ENCODE measurements at places on chromosomes 13 and 19.

DNA sequence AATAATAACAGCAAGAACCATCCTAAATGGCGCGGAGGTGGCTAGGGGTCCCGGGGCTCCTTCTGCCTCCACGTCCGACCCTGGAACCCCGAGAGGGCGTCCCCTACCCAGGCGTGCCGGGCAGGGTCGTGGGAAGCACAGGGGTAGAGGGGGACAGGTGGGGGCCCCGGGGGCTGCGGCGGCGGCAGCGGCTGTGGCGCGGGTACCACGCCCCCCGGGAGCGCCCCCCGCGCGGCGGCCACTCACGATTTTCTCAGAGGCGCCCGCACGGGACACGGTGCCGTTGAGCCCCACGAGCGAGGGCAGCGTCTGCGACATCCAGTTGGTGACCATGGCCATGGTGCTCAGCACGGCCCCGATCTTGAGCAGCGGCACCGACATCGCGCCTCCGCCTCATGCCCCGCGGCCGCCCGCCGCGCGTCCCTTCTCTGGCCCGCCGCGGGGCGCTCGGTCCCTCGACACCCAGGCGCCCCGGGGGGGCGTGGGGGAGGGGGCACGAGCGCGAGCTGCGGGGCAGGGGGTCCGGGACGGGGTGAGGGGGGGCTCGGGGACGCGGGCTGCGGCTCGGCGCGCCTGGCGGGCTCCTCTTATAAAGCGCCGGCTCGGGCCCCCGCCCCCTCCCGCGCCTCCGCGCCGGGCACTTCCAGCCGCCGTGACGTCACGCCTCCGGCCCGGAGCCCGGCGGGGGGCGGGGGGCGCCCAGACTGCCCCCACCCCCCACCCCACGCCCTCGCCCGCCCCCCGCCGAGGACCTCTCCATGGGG, 22.9 kb downstream of the OLFM2 start:
- DNase-seq = no peak

DNA sequence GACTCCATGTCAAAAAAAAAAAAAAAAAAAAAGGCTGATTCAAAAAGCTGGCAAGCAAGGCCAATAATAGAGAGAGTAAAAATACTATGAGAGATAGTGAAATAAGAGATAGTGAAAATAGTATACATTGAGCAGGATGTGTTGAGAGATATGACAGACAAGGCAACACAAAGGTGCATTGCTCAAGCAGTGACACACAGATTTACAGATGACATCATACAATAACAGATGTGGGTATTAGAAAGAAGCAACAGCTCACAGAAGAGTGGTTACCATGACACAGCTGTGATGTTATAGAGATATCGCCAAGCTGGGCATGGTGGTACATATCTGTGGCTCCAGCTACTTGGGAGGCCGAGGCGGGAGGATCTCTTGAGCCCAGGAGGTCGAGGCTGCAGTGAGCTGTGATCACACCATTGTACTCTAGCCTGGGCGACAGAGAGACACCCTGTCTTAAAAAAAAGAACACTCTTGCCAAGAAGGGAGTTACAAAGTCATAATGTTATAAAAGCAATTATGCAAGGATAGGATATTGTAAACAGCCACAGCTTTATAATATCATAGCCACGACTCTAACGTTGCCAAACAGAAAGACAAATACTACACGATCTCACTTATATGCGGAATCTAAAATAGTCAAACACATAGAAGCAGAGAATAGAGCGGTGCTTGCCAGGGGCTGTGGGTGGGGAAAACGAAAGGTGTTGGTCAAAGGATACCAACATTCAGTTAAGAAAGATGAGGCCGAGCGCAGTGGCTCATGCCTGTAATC, 10.3 kb downstream of the TNFSF9 start:
- no peak for DNase-seq

- no peak for DNase-seq
These were observed 13.3 kb downstream of the ZNF787 start for GRCh38 chr19:56107626-56108351.

DNA sequence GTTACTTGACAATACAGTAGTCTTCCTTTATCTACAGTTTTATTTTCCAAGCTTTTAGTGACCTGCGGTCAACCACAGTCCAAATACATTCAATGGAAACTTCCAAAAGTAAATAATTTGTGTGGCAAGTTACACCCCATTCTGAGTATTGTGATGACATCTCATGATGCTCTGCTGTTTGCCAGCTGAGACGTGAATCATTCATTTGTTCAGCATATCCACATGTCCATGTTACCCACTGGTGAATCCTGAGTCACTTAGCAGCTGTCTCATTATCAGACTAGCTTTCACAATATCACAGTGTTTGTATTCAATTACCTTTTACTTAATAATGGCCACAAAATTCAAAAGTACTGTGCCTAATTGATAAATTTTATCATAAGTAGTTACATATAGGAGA, 179.8 kb downstream of the PRR20E start:
- DNase-seq = no peak

GRCh38 chr13:79995334-79995733, 345.6 kb downstream of the SPRY2 start:
- DNase-seq = no peak

GRCh38 chr13:24629320-24629719, 50.9 kb upstream of the ATP12A start:
- no peak for DNase-seq

DNA sequence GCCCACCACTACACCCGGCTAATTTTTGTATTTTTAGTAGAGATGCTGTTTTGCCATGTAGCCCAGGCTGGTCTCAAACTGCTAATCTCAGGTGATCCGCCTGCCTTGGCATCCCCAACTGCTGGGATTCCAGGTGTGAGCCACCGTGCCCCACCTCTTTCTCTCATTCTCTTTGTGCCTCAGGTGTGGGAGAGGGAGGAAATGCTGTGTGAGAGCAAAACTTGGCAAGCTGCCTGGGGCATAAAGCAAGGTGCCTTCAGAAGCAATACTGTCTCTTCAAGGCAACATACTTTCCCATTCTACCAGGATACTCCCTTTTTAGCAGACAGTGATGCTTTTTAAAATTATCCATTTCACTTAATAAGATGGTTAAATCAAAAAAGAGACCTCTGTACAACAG, 53.2 kb upstream of the RFC3 start:
- DNase-seq = no peak

- DNase-seq = no peak
These were observed 679 bp upstream of the CDADC1 start for GRCh38 chr13:49246850-49247642.

GRCh38 chr19:46088101-46088500, 36.4 kb downstream of the IGFL3 start:
- DNase-seq = no peak

DNA sequence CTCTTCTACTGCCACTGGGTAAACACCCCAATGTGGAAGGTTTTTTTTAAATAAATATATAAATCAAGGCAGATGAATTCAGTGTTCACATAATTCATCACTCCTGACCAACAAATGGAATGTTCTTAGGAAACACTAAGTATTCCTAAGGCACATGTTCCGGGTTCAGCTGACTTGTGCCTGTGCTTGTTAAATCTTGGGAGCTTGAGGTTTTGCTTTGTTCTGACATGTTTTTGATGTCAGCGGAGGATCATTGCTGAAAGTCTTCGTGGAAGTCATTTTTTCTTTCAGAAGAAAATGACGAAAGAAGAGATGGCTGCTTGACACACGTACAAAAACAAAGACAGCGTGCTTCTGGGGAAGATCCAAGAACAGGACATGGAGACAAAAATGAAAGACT, 185.8 kb downstream of the MZT1 start:
- no peak for DNase-seq

DNA sequence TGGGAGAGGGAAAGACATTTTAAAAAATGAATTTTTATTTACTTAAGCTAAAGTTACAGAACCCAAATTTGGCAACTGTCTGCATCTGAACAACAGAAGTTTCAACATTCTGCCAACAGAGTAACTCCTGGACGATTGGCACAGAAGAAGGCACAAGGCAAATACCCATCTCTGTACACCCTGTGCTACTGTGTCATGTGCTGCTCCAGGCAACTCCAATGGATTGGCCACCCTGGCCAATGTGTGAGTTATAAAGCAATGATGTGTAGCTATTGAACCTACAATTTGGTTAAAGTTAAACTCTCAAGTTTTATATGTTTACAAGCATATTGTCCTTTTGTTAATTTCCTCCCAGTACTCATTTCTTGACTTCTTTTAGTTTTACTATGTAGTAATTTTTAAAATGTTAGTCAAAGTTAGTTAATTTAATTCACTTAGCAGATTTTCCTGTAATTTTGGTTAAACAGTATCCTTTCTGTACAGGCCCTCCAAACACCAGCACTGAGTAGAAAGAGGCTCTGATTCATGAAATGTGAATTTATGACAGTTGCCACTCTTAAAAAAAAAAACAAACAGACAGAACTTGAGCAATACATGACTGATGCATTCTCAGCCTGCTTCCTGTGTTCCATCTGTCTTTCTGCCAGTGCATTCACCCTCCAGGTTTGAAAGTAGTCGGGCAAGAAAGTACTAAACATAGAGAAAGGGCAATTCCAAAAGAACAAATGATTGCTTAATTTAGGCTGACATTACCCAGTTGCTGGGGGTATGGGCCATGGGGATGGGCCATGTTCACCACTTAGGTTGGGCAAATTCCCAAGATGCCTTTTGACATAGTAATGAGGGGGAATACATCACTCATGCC, 5.9 kb downstream of the STARD13 start:
- no peak for DNase-seq

GRCh38 chr19:47891622-47891922, 5.5 kb upstream of the SULT2A1 start:
- no peak for DNase-seq

GRCh38 chr13:81682081-81682630, 1341.2 kb upstream of the SPRY2 start:
- no peak for DNase-seq

DNA sequence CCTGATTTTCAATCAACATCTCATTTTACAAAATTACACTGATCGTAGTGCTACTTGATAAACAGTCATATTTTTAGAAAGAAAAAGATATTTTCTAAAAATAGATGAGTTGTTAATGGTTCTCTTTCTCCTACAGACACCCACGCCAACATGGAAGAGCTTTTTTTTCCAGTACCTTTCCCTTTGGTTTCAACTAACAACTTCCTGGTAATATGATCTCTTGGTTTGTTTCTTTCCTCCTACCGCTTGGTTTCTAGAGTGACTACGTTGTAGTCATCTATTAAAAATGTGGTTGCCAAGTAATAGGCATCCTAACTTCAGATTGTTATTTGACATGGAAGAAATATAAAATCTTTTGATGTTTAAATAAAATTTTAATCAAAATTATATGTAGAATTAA, 189.0 kb downstream of the LACC1 start:
- DNase-seq = no peak

DNA sequence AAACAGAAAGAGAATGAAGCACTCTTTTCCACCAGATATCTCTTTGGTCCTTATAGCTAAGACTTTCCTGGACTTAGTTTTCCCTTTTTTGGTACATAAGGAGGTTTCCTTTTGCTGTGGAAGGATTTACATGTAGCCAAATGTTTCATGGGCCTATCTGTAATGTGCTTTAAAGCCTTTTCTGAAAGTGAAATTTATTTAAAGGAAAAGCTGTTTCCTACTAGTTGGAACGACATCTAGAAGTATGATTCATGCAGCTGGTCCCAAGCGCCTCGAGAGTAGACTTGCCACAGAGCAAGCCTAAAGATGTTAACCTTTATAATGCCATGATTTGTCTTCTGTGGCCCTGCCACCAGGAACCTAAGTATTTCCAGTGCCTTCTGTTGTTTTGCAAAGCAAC, 390.3 kb downstream of the DLEU7 start:
- no peak for DNase-seq

DNA sequence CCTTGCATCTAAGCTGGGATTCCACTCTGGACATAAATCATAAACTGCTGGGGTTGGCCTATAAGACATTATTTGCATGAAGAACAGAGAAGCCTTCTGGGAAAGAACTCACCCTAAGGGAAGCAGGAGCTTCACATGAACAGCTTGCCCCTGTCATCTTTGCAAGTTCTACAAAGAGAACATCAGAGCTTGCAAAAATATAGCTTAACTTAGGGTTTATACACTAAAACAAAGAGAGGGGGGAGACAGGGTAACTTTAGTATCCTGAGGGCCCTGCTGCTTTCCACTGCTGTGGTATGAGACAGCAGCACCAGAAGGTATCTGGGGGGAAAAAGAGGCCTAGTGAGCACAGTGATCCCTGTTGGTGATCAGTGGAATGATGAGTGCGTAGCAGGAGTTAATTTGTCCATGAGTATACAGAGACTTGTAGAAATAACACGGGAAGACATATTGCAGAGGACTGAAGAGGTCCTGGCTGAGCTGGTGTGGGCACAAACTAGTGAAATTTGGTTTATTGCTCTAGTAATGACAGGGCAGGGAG, 116.1 kb upstream of the TSC22D1 start:
- no peak for DNase-seq

- DNase-seq = no peak
These were observed 220.7 kb downstream of the RFC3 start for GRCh38 chr13:34038541-34039068.

- DNase-seq = no peak
These were observed 348.8 kb downstream of the SPRY2 start for GRCh38 chr13:79992111-79992510.

- DNase-seq = no peak
These were observed 188.2 kb upstream of the RNF113B start for GRCh38 chr13:98365302-98365701.

DNA sequence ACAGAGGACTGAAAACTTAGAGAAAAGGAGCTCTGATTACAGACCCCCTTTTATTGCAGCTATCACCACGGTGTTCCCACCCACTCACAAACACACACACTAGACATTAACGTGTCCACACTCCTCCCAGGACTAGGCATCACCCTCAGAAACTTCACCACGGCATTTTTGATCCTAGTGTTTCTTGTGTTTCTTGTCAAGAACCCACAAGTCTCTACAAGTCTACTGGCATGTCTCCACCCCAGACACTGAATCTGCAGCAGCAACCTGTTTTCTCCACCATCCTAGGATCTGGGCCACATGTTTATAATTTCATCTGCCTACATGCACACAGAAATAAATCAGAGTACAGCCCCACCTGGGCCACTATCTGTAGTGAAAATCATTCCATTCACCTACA, 4.3 kb downstream of the ZNF486 start:
- no peak for DNase-seq

- no peak for DNase-seq
These were observed 1.5 kb downstream of the ZNF543 start for GRCh38 chr19:57321751-57322150.

GRCh38 chr19:13881251-13881691, 4.3 kb downstream of the NANOS3 start:
- DNase-seq = no peak

- DNase-seq = no peak
These were observed 219.5 kb upstream of the TSHZ3 start for GRCh38 chr19:31568724-31569123.

DNA sequence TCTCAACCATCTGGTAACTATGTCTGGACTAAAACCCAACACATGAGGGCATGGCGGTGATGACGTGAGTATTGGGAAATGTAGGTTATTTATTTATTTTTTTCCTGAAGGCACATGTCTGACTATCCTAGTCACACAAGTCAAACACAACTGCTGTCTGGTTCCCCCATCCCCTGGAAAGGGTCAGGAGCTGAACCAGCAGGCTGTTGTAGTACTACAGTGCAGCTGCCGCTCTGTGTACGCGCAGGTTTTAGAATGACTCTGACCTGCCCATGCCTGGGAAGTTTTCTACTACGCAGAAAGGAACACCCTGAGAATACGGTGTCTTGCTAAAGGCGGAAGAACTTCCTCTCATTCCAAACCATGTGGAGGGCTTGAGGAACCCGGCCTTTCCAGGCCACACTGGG, 1.2 kb downstream of the SLC7A1 start:
- no peak for DNase-seq

GRCh38 chr13:105319875-105320274, 1215.6 kb downstream of the EFNB2 start:
- DNase-seq = no peak

Data from NCI-H187 (cell line).